ENCODE measurements at places on chromosomes 2 and 18. TPM values are rescaled to one million over a fixed set of nuclear protein-coding genes. Genes with fewer than 3 reads are reported as not detected.

OXER1 gene
- total RNA-seq, result 0.40 TPM

PID1 gene
- total RNA-seq, result 1.2 TPM

EFR3B gene
- total RNA-seq, result 0.48 TPM

AGXT gene
- total RNA-seq, result not detected

DCC gene
- total RNA-seq, result not detected

All from esophagus mucosa (tissue), 1 donor.